ENCODE measurements at places on chromosomes 7 and 10. TPM values are rescaled to one million over a fixed set of nuclear protein-coding genes. Genes with fewer than 3 reads are reported as not detected.
A peak's percentile ranks its signal among the peaks of the same experiment; 100 is the strongest.

DNA sequence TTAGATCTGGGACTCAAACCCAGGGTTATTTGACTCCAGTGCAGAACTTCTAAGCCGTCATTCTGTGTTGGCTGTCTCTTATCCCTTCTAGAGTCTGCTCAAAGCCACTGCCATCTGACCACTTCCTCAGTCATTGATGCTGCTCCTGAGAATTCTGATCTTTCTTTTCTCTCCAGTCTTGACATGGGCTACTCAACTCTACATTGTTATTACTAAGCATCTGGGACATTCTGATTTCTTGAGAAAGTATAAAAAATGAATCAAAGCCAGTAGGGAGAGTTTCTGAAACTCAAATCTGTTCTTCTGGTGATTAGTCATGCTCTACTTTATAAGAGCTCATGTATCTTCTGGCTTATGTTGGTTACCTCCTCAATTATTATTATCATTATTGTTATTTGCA lies 48.7 kb downstream of the ANK3 start:
- no peak for DNase-seq

GRCh38 chr10:31362023-31362641 lies 43.1 kb downstream of the ZEB1 start:
- no peak for DNase-seq

DNA sequence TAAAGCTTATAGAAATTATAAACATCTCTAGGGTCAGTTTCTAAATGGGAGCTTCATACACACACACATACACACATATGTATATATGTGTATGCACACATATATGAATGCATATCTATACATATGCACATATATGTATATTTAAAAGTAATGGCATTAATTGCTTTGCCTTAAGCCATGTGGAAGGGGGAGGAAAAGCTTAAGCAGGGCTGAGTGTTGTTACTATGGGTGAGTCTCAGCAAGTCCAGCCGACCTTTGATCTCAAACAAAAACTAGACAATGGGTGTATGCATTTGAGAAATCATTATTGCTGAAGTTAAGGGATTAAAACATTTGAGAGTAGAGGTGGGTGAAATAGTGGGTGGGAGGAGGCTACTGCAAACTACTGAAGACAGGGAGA lies 546.7 kb downstream of the MAGI2 start:
- DNase-seq = no peak

The GPER1 gene
- polyA plus RNA-seq = 6.1 TPM

- no peak for DNase-seq
Measured at GRCh38 chr7:20352573-20353306, 22.0 kb downstream of the ITGB8 start.

The SLC13A4 gene
- 1.9 TPM for polyA plus RNA-seq

- DNase-seq = peak; percentile 36
Measured at GRCh38 chr10:9331583-9332008, 1277.1 kb downstream of the GATA3 start.

DNA sequence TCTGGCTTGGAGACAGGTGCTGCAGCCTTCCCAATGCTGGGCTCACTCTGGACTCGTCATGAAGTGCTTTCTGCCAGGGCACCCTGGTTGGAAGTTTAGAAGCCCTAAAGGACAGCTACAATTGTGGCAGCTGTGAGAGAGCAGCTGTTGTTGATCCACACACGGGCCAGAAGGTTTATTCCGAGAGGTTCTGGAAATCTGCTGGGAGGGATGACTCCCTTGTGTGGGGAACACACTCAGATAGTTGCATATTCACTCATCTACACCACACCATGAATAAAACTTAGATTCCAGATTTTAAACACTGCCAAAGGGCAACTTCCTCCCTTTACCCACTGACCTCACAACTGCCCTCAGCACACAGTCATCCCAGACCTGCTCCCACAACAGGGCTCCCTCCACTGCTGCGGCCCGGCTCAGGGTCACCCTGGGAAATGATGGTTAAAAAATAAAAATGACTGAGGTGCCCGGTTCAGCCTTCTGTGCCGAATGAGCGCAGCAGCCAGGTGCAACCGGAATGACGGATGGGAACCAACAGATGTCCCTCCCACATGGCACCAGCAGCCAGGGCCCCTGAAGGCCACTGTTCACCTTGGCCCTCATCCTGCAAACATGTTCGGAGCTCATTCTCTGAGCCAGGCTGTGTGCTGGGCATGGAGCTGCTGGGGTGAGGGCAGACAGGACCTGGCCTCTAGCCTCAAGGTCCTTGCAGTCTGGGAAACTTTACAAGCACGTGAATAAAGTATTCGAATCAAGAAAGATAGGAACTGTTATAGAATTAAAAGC lies 40.2 kb downstream of the ASB13 start:
- DNase-seq = no peak

DNA sequence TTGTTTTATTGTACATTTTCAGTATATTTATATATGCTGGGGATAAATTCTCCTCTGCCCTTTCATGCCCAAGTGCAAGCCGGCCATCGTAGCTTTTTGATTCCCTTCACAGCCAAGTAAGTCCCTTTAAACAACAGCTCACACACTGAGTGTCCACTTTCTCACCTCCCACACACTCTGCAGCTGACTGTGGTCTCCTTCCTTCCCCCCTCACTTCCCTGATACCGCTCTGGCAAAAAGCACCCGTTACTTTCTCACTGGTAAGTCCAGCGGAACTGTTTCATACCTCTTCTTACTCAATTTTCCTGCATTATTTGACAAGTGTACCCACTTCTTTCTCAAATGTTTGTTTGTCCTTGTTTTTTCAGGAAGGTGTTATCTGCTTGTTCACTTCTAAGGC lies 35.2 kb downstream of the MGAM start:
- no peak for DNase-seq

DNA sequence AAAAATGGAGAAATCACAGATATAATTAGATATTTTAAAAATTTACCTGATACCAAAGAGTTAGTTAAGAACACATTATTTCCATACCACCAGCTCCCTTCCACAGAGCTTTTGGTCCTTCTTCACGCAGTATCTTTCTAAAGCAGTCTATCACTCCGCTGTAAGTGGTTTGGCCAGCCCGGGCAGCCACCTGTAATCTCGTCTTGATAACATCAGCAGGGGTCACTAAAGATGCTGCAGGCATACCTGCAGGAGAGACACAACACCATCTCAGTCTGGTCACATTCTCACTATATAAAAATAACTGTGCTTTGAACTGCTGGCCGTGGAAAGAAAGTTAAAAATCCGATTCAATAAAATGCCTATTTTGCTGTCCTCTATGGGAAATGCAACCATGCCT lies 200.1 kb downstream of the SLC25A13 start:
- DNase-seq = no peak

DNA sequence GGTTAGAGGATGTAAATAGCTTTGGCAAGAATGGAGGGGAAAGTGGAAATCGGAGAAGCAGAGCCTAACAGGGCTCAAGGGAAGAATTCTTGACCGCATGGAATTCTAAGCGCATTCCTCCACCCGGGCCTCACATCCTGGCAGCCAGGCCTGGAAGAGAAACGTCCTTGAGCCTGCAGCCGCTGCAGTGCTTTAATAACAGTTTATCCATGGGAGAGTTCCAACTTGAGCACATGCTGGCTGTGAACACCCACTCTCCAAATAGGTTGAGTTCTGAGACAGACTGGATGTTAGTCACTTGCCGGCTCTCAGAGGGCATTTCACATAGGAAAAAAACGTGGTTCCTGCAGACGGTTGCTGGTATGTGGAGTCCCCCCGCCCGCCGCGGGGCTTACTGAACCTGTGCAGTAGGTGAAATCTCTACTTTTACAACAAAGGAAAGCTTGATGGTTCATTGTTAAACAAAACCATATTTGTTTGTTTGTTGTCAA lies 61.4 kb upstream of the STEAP1B start:
- no peak for DNase-seq

DNA sequence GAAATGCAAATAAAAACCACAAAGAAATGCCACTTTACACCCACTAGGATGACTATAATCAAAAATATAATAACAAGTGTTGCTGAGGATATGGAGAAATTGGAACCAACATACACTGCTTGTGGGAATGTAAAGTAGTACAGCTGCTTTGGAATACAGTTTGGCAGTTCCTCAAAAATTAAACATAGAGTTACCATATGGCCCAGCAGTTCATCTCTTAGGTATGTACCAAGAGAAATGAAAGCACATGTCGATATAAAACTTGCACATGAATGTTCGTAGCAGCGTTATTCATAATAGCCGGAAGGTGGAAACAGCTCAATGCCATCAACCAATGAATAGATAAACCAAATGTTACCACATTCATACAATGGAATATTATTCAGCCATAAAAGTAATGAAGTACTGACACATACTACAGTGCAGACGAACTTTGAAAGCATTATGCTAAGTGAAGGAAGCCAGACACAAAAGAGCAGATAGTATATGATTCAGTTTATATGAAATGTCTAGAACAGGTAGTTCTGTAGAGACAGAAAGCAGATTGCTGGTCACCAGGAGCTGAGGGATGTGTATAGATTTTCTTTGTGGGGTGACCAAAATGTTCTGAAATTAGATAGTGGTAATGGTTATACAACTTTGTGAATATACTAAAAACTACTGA lies 12.4 kb downstream of the BCAP29 start:
- no peak for DNase-seq

GRCh38 chr10:50406457-50407070 lies 155.2 kb upstream of the ASAH2 start:
- no peak for DNase-seq

DNA sequence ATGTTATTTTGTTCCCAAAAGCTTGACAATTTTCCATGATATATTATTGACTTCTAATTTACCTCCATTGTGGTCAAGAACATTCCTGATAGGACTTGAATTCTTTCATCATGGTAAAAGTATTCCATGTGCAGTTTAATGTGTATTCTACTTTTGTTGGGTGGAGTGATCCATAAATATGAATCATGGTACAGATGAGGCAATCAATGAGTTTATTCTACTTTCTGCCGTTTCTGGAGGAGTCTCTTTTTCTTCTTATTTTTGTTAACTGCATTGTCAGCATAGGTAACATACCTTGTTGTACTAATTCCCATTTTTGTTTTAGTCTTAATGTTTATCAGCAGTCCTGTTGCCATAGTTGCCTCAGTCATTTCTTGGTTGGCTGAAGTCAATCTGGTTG lies 69.6 kb downstream of the SHOC2 start:
- no peak for DNase-seq

The MGMT gene
- polyA plus RNA-seq = 20.5 TPM

GRCh38 chr7:119482209-119482608 lies 790.8 kb upstream of the KCND2 start:
- no peak for DNase-seq

The CFAP46 gene
- polyA plus RNA-seq = 7.7 TPM

GRCh38 chr10:6667679-6668270 lies 87.7 kb upstream of the PRKCQ start:
- DNase-seq = peak; percentile 54

DNA sequence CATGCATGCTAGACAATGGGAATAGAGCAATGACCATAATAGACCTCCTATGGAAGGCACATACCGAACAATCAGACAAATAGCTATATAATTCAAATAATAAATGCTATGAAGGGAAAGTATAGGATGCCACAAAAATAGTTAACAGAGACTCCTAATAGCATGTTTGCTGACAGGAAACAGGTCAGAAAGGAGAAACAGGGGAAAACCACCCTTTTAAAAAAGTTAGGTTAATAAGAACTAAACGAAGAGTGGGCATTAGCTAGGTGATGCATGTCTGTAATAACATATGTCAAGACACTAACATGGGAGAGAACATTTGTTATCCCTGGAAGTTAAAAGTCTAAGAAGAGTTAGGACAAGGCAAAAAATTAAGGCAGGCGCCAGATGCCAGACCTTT lies 58.9 kb downstream of the ABI1 start:
- no peak for DNase-seq

- DNase-seq = no peak
Measured at GRCh38 chr7:16344927-16345326, 76.4 kb downstream of the CRPPA start.

DNA sequence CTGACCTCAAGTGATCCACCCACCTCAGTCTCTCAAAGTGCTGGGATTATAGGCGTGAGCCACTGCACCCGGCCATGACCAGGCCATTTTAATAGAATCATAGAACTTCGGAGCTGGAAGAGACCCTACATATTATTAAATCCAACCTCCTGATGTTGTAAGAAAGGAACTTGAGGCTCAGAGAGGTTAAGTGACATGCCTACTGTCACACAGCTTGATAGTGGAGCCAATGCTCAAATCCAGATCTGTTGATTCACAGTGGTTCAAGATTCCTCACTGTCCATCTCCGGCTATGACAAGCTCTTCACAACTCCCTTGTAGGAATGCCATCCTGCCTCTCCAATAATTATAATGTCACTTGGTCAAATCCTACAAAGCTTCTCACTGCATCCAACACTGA lies 65.3 kb downstream of the MYOF start:
- no peak for DNase-seq

DNA sequence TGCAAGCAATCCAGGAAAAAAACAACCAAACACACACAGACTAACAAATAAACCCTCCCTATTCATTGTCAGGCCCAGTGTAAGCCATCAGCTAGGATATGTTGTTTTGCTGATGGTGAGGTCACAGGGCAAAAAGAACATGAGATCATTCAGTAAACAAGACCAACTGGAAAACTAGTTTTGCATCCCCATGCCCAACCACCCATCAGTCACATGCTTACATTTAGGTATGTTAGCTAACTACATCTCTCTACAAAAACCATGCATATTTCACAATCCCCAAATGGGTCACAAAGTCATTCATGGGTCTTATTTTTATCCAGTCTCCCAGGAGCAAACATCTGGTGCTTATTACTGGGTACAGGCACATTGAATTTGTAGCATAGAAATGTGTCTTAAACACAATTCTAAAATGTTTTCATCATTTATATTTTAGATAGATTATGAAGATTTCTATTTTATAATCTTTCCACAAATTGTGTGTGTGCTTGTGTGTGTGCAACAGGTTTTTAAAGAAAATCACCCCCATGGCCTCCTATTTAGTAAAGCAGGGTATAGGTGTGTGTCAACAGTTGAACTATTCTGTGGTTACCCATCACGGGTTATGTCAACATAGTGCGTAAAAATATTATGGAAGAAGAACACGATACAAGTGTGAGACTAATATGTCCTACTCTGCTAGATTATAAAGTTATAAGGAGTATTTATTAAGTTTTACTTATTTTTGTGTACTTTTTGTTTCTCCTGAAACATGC lies 103.8 kb upstream of the AKR1E2 start:
- no peak for DNase-seq

DNA sequence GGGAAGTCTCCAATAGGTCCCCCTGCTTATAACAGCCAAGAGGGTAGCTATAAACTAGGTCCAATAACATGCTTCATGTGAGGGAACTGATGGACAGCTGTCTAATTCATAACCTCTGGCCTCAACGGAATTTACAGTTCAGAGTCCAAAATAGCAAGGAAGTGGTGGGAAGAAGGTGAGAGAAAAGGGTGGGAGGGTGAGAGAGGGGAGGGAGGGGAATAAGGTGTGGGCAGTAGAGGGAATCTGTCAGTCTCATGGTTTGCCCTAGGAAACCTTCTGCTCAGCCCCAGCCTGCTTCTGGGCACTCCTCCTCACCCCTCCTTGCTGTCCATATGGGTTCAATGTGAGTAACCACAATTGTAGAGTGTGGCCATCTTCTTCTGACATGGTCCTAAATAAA lies 133.4 kb upstream of the ADO start:
- no peak for DNase-seq
